Skin of body (tissue), 3 donors: ENCODE measurements at places on chromosomes 11 and 22. TPM values are rescaled to one million over a fixed set of nuclear protein-coding genes. Genes with fewer than 3 reads are reported as not detected.

The C11orf52 gene
- total RNA-seq = 1.4 TPM

The OR8G5 gene
- total RNA-seq = not detected

The LSP1 gene
- total RNA-seq = 18.5 TPM

The NAT10 gene
- total RNA-seq = 19.4 TPM

The AIFM3 gene
- total RNA-seq = 0.20 TPM

The MN1 gene
- 7.4 TPM for total RNA-seq

The FAM118A gene
- 36.7 TPM for total RNA-seq

The MIAT gene
- total RNA-seq = 2.5 TPM

The PRG3 gene
- 2.9 TPM for total RNA-seq

The TBRG1 gene
- 13.6 TPM for total RNA-seq

The GAL gene
- 5.3 TPM for total RNA-seq

The ANO5 gene
- total RNA-seq = 3.3 TPM

The TMPRSS4 gene
- total RNA-seq = 2.5 TPM

The ANO1 gene
- total RNA-seq = 6.8 TPM

The CASP4 gene
- total RNA-seq = 70.0 TPM

The NXPE1 gene
- not detected for total RNA-seq

The CSNK2A3 gene
- total RNA-seq = 1.6 TPM

The ADAMTS8 gene
- total RNA-seq = 1.8 TPM

The RIC3 gene
- 9.5 TPM for total RNA-seq

The POU2AF3 gene
- total RNA-seq = 1.4 TPM

The ADM gene
- 44.3 TPM for total RNA-seq

The KRTAP5-10 gene
- 1.5 TPM for total RNA-seq

The IL17RA gene
- total RNA-seq = 5.3 TPM

The CDC45 gene
- 6.0 TPM for total RNA-seq

The PDE2A gene
- total RNA-seq = 12.3 TPM

The INS gene
- total RNA-seq = not detected

The WT1 gene
- total RNA-seq = not detected

The MYO18B gene
- total RNA-seq = 17.6 TPM

The SF3A1 gene
- total RNA-seq = 30.0 TPM

The CRYBB1 gene
- total RNA-seq = 0.99 TPM

The HBG1 gene
- 299 TPM for total RNA-seq

The LIF gene
- total RNA-seq = 1.9 TPM

The LRFN4 gene
- total RNA-seq = 5.5 TPM

The SAA4 gene
- total RNA-seq = not detected

The SLC22A25 gene
- 0.10 TPM for total RNA-seq

The DDTL gene
- total RNA-seq = 0.20 TPM

The FERMT3 gene
- total RNA-seq = 7.2 TPM

The MYEOV gene
- 4.2 TPM for total RNA-seq

The OR5P2 gene
- total RNA-seq = not detected

The SSH3 gene
- 13.4 TPM for total RNA-seq

The KRTAP5-9 gene
- not detected for total RNA-seq
